ENCODE measurements at places on chromosomes 11 and 22. TPM values are rescaled to one million over a fixed set of nuclear protein-coding genes. Genes with fewer than 3 reads are reported as not detected.

Gene DERL3
- total RNA-seq = 4.5 TPM

Gene BDNF
- 0.28 TPM for total RNA-seq

Gene ARHGAP42
- 17.2 TPM for total RNA-seq

Gene SLC22A6
- total RNA-seq = not detected

Gene CARD18
- not detected for total RNA-seq

Gene TMA7B
- 0.25 TPM for total RNA-seq

Gene OPCML
- not detected for total RNA-seq

Gene OR52E6
- total RNA-seq = not detected

Gene TRIM48
- not detected for total RNA-seq

Gene CDC45
- 0.33 TPM for total RNA-seq

Gene C11orf58
- 102 TPM for total RNA-seq

Gene IRAG1
- total RNA-seq = 2.3 TPM

Gene CCDC87
- 0.17 TPM for total RNA-seq

Gene MRGPRX4
- not detected for total RNA-seq

Gene WNT11
- 1.1 TPM for total RNA-seq

Gene RIBC2
- 1.5 TPM for total RNA-seq

Gene NLRP6
- total RNA-seq = 5.7 TPM

Gene RFPL3
- not detected for total RNA-seq

Gene SCO2
- total RNA-seq = 1.4 TPM

Gene TMEM191C
- 1.8 TPM for total RNA-seq

Gene FAM76B
- 17.1 TPM for total RNA-seq

Gene PATE2
- not detected for total RNA-seq

Gene KRTAP5-8
- total RNA-seq = not detected

Gene MAPK8IP2
- 0.09 TPM for total RNA-seq

Gene TUB
- 0.98 TPM for total RNA-seq

Gene IGSF22
- not detected for total RNA-seq

Gene BIRC2
- 33.0 TPM for total RNA-seq

Gene TOMT
- 0.33 TPM for total RNA-seq

Gene SCGB2A2
- not detected for total RNA-seq

Gene CRYBA4
- total RNA-seq = not detected

Gene TEAD1
- 9.1 TPM for total RNA-seq

Gene KDM4E
- total RNA-seq = not detected

Gene CDON
- total RNA-seq = 7.1 TPM

Gene ENTHD1
- not detected for total RNA-seq

Gene PRG3
- 4.9 TPM for total RNA-seq

Gene MS4A15
- not detected for total RNA-seq

Gene SERPING1
- total RNA-seq = 235 TPM

Gene NRGN
- total RNA-seq = 1.7 TPM

Gene C22orf31
- not detected for total RNA-seq

Gene DCHS1
- total RNA-seq = 8.6 TPM

Gene GRIK4
- 0.05 TPM for total RNA-seq

Gene PARVG
- total RNA-seq = 12.1 TPM

Gene POU2AF2
- not detected for total RNA-seq

Gene CATSPERZ
- not detected for total RNA-seq

Gene PAX6
- total RNA-seq = not detected

Gene PPP6R2
- total RNA-seq = 117 TPM

Gene OR8G1
- not detected for total RNA-seq

Gene SLC22A8
- not detected for total RNA-seq
